ENCODE measurements at places on chromosomes 7 and 10. TPM values are rescaled to one million over a fixed set of nuclear protein-coding genes. Genes with fewer than 3 reads are reported as not detected.

DNA sequence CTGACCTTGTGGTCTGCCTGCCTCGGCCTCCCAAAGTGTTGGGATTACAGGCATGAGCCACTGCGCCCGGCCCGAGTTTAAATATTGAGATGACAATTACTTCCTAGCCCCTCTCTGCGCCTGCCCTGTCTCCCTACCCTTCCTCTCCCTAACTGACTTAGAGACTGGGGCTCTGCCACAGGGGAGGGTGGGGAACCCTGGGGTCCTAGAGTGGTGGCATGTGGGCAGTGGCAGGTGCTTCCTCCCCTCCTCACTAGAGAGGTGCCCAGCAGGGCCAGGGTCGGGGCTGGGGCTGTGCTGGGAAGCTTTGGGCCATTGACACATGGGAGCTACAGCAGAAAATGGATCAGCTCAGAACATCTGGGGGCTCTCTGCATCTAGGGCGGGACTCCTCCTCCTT is 7.0 kb upstream of the ACHE start:
- DNase-seq, result no peak
- H3K36me3 ChIP-seq, result no peaks in the 10 kb centered on the region
- no peaks in the 10 kb centered on the region for H3K4me1 ChIP-seq
- H3K27ac ChIP-seq, result no peak overlapping the region
- peaks cover 15% of the 10 kb centered on the region for H3K27me3 ChIP-seq
- H3K4me3 ChIP-seq, result no peak overlapping the region

- no peaks in the 10 kb centered on the region for H3K4me1 ChIP-seq
- H3K4me3 ChIP-seq, result no peak overlapping the region
- H3K36me3 ChIP-seq, result no peaks in the 10 kb centered on the region
Observed at GRCh38 chr10:124231168-124232155, 138.1 kb upstream of the CHST15 start.

- no peak overlapping the region for H3K4me3 ChIP-seq
- no peak overlapping the region for H3K27ac ChIP-seq
- no peak for DNase-seq
- H3K36me3 ChIP-seq, result peaks cover 5% of the 10 kb centered on the region
Observed at GRCh38 chr10:133422223-133422806, 2.1 kb downstream of the SPRN start.

DNA sequence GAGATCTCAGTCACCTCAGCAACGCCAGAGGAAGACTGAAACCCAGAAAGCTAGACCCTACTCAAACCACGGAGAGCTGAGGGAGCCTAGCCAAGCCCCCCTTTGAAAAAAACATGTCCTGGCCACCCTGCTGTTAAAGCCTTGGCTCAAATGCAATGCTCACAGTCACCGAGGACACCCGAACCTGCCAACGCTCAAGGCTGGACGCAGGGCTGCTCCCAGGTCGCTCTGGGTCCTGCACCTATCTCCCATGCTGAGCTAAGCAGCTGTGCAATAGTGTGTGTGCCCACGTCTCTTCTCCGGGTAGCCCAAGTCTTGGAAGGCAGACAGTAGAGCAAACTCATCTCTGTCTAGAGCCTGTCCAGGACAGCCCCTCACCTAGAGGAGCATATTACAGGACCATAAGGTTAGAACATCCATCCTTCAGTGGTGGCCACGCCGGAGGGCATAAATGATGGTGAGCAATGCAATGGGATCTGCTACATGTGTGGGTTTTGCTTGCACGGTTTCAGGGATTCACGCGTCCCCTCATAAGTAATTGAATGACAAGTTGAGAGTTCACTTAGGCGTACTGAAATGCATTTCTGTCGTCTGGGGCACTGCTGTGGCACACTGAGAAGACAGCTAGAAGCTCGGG is 94.2 kb upstream of the DDC start:
- no peak for DNase-seq
- H3K4me1 ChIP-seq, result peaks cover 67% of the 10 kb centered on the region
- no peak overlapping the region for H3K27ac ChIP-seq
- H3K36me3 ChIP-seq, result peaks cover 21% of the 10 kb centered on the region

Gene PRLHR
- total RNA-seq, result not detected

Gene GNGT1
- not detected for total RNA-seq

Gene KCND2
- not detected for total RNA-seq

Gene NUTM2E
- total RNA-seq, result 0.52 TPM

Gene FIGNL1
- total RNA-seq, result 11.4 TPM

DNA sequence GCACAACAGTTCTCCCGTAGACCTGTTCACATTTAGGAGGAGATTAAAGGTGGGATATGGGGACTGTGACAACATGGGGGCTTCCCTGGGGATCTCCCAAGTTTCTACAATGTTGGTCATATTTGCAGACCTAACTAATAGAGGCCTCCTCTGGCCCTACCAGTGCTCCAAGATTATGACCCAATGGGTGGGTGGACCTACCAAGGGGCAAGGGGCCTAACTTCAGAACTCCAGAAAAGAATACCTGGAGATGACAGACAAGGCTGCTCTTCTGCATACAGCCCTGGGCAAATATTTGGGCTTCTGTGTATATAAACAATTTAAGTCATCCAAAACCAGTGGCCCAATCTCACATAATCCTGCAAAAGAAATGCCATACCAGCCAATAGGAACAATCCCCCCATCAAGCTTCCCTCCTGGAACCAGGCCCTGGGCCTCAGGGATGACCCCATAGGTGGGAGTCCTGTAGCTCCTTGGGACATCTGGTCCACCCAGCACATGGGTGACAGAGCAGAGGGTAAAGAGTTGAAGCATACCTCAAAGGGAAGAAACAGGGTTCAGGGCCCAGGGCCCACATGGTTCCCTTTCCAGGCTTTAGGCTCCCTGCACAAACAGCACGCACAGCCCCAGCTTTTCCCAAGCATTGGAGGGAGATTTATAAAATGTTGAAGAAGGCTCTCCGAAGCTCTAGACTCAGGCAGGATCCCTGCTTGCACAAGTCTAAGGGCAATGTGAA is 86.1 kb upstream of the CHST15 start:
- peaks cover 50% of the 10 kb centered on the region for H3K4me1 ChIP-seq
- H3K27ac ChIP-seq, result no peak overlapping the region
- H3K4me3 ChIP-seq, result no peak overlapping the region
- peaks cover 2% of the 10 kb centered on the region for H3K27me3 ChIP-seq
- no peak for DNase-seq
- no peaks in the 10 kb centered on the region for H3K36me3 ChIP-seq

DNA sequence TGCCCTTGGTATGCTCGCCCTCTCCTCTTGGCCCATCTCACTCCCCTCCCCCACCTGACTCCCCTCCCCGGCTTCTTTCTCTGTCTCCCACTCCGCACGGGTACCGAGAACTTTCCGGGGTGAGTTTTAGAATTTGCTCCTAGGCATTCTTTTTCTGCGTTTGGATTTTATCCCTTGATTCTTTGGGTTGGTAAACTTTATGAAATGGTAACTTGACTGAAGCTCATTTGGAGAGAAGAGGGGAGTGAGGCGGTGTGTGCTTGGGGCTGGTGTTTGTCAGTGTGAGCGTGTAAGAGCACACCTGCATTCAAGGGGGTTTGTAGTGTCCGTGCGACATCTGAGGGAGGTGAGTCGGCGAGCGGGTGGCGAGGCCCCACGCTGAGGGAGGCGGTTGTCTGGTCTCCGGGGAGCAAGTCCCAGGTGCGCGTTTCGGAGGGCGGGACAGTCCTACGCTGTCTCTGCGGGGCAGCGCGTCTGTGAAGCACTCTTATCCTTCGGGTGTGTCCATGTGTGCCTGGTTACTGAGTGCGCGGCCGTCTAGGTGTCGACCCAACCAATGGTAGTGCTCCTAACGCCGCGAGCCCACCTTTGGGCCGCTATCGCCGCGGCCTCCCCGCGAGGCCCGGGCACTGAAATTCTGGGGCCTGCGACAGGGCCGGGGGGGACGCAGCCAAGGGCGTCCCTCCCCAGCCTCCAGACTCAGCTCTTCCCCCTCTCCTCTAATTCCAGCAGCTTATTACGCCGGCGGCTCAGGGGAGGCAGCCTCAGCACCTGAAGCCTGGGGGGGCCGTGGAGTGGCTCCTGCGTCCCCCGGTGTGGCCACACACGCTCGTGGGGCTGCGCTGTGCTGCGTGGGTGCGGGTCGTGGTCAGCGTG is 2.6 kb upstream of the ZNF503 start:
- peaks cover 2% of the 10 kb centered on the region for H3K36me3 ChIP-seq
- peaks cover 26% of the 10 kb centered on the region for H3K27me3 ChIP-seq
- peaks cover 23% of the 10 kb centered on the region for H3K4me1 ChIP-seq
- H3K27ac ChIP-seq, result peak overlapping the region; percentile 59
